NCI-H460 (cell line): ENCODE measurements at places on chromosomes 7 and 10. TPM values are rescaled to one million over a fixed set of nuclear protein-coding genes. Genes with fewer than 3 reads are reported as not detected.

The NAT16 gene
- total RNA-seq = 0.09 TPM in 1 of 2 replicates, not detected in the other

The OR2A1 gene
- not detected in 2 replicates for total RNA-seq

The SAP25 gene
- 0.52 TPM in 1 of 2 replicates, not detected in the other for total RNA-seq

The POR gene
- 53.4 and 57.5 TPM in 2 replicates for total RNA-seq

GRCh38 chr10:96721207-96721572 lies 876 bp upstream of the PIK3AP1 start:
- DNase-seq = no peak

GRCh38 chr7:27560706-27561235 lies 101.9 kb downstream of the HIBADH start:
- no peak for DNase-seq

DNA sequence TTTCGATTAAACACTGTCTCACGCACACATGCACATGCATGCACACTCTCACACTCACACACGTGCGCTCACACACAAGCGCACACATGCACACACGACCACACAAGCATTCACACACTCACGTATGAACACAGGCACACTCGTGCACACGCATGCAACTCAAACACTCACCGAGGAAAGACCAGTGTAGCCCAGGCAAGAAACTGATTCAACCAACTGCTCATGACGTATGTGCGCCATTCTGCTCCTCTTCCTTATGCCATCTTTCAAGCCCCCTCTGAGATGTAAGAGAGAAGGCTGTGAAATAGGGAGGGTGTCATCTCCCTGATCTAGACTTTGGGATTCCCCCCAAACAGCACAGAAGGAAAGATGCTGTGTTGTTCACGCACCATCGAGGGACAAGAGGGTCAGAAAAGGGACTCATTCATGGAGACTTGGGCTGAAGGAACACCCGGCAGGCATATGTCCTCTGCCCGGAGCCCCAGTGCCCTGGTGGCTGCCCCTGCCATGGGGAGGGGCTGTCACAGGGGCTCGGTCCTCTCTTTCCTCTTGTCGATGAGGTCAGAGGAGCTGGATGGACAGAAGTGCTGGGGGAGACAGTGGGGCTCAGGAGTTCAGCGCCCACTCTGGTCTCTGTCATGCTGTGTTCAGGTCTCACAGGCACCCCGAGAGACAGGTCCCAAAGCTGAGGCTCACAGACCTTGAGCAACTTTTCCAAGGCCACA lies 130.1 kb upstream of the SHH start:
- DNase-seq = no peak

- DNase-seq = no peak
Measured at GRCh38 chr7:4687956-4688355, 5.9 kb downstream of the FOXK1 start.

DNA sequence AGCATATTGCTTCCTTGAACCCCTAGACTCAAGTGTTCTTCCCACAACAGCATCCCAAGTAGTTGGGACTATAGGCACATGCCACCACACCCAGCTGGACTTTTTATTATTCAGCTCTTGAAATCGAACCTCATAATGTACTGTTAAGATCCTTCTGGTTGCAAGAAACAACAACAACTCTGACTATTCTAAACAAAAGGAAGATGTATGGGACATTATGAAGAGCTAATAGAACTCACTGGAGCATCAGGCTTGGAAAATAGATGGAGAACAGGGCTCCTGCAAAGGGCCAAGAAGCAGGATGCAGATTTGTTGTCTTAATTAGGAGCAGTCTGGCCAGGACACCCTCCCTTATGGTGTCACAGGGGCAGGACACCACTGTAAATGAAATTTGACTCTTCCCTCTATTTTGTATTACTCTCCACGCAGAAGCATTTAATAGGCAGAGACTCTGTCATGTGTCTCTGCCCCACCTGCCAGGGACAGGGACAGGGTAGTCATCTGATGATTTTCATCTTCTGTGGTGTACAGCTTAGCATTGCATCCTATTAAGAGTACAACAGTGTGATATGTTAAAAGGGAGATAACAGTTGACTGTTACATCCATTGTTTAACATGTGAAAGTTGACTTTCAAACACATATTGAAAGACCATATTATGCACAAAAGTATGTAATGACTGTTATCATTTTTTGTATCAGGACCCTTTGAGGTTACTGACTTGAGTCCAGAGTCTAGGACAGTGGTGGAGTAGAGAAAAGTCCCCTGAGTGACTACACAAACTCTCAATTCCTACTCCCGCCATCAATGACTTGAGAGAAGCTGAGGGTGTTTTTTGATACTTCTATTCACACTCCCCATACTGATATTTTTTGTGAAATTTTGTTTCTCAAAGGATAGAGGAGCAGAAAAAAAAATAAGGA lies 157.3 kb downstream of the LRRC4 start:
- DNase-seq = no peak

DNA sequence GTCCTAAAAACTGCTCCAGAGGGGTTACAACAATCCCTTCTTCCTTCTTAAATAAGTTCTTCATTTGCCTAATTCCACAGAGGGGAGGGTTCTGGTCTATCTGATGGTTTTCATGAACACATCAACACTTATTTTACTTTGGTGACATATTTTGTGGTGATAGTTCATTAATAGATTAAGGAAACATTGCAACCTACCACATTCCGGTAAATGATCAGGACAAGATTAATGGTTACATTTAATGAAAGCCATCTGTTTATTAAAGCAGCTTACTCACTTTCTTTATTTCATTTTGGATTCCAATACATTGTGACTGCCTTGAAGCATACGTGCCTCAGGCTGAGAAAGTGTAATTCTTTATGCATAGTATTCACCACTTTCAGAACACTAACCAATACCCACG lies 101.0 kb downstream of the SKIDA1 start:
- no peak for DNase-seq

GRCh38 chr7:117229350-117229749 lies 93.5 kb downstream of the WNT2 start:
- no peak for DNase-seq

DNA sequence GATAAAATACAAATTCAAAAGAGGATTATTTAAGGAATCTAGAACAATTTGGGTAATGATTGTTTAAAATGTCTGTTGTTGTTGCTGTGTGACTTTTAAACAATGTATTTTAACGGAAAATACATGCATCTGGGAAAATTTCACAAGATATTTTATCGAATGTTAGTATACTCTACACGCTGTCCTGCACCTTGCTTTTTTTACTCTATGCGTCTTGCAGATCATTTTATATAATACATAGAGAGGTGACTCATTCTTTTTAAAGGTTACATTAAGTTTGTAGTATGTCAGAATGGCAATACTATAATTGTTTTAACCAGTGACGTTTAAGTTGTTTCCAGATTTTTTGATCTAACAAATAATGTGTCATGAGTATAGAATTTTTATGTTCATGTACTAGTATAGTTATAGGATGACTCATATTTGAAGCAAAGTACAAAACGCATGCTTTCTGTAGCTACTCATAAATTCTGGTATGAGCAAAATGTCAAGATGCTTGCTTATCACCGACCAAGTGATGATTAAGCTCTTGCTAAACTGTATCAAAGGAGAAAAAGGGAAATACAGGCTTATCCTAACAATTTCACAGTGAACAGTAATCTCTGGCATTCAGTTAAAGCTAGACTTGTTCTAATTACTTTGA lies 4.9 kb downstream of the DKK1 start:
- peak; percentile 86 for DNase-seq

DNA sequence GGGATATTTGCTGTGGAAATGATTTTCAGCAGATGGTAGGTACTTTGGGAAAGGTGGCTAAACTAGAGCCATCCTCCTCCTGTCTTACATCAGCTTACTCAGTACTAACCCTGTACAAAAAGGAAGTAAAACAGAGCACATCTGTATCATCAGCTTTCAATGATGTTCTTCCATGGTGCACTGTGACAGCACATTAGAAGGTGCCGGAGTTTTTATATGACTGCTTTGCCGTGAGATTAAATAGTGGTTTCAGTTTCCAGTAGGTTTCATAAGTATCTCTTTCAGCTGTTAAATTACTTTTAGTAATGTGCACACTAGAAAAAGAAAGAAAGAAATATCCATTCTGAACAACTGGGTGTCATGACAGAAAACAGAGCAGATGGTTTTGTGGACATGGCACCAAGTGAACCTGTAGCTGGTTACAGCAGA lies 86.5 kb downstream of the ARID5B start:
- no peak for DNase-seq

DNA sequence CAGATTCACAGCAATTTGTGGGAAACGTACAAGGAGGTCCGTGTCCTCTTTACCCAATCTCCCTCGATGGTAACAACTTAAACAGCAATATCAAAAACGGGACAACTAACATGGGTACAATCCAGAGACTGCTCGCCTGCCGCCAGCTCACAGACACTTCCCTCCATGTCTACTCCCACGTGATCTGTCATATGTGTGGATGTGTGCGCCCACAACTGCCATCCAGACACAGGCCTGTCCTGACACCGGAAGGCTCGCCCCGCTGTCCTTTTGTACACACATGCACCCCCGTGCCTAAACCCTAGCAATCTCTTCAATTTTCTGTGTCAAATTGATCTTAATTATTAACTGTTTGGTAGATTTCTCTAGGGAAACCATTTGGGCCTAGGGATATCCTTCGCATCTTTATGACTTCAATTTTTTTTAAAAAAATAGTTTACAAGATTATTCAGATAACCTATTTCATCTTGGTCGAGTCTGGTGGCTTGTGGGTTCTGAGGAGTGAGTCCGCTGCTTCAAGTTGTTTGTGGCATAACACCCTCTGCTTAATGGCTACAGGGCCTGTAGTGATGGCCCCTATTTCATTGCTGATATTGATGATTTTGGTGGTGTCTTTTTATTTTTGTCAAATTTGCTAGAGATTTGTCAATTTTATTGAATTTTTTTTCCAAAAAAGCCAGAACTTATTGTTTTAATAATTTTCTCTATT lies 260.6 kb downstream of the MAD1L1 start:
- DNase-seq = no peak

DNA sequence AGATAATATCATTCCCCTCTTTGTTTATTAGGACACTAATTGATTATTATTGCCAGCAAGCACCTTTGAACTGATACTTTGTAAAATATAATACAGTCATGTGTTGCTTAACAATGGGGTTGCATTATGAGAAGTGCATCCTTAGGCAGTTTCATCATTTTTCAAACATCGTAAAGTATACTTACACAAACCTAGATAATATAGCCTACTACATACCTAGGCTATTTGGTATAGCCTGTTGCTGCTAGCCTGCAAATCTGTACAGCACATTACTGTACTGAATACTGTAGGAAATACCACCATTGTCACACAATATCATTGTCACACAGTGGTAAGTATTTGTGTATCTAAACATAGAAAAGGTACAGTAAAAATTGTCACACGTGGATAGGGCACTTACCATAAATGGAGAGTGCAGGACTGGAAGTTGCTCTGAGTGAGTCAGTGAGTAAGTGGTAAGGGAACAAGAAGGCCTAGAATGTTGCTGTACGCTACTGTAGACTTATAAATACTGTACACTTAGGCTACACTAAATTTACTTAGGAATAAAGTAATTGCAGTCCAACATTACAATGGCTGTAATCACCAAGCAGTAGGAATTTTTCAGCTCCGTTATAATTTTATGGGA lies 70.7 kb downstream of the LCOR start:
- no peak for DNase-seq
